ENCODE measurements at places on chromosomes 4 and X.

DNA sequence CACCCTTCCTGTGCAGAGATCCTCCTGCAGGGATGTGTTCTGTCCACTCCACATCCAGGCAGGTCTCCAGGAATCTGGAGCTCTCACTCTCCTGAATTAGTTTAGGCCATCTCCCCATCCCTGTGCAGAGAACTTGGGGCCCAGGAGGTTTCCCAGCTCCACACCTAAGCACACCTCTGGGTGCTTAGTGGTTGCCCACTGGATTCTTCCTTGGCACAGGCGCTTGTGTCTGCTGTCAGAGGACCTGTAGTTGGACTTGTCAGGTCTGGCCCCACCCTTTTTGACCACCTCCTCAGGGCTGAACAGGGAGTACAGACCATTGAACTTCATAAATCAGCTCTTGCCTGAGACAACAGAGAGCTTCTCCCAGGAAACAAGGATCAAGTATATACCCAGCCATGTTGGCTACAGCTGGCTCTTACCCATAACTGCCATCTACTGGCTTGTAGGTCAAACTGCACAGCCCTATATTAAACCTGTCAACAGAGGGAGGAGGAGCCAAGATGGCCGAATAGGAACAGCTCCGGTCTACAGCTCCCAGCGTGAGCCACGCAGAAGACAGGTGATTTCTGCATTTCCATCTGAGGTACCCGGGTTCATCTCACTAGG, 275.5 kb downstream of the PPARGC1A start:
- H3K27me3 ChIP-seq = no peaks in the 10 kb centered on the region
- DNase-seq = no peak
- no peak overlapping the region for H3K4me3 ChIP-seq
- H3K4me1 ChIP-seq = no peaks in the 10 kb centered on the region
- H3K36me3 ChIP-seq = no peaks in the 10 kb centered on the region
- H3K27ac ChIP-seq = no peak overlapping the region

DNA sequence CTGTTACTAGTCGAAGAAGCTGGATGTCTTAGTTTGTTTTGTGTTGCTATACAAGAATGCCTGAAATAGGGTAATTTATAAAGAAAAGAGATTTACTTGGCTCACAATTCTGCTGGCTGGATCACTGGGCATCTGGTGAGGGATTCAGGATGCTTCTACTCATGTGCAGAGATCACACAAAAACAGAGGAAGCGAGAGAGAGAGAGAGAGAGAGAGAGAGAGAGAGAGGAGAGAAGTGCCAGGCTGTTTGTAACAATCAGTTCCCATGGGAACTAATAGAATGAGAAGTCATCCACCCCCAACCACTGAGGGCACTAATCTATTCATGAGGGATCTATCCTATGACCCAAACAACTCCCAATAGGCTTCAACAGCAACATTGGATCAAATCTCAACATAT, 66.2 kb upstream of the FAM9A start:
- H3K36me3 ChIP-seq = no peaks in the 10 kb centered on the region
- H3K4me1 ChIP-seq = peaks cover 8% of the 10 kb centered on the region
- H3K27me3 ChIP-seq = no peaks in the 10 kb centered on the region
- H3K4me3 ChIP-seq = no peak overlapping the region

DNA sequence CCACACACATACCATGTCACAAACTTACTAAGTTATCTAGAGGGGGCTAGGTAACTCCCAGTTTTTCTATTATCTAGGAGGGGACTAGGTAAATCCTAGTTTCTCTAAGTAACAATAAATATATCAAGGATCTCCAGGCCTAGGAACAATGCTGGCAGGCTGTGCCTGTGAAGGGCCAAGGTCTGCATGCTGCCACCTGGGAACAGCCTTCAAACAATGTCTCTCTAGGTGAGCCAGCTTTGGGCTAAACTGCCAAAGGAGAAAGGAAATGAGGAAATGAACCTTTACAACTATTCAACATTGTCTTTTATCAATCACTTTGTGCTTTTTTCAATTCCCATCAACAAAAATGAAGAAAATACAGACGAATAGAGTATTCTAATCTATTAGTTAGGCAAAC, 23.2 kb downstream of the NAF1 start:
- no peak overlapping the region for H3K27ac ChIP-seq
- H3K4me3 ChIP-seq = no peak overlapping the region
- H3K27me3 ChIP-seq = no peaks in the 10 kb centered on the region
- H3K36me3 ChIP-seq = peaks cover 76% of the 10 kb centered on the region
- H3K4me1 ChIP-seq = no peaks in the 10 kb centered on the region

GRCh38 chr4:107255596-107255995, 219.5 kb upstream of the DKK2 start:
- no peaks in the 10 kb centered on the region for H3K27me3 ChIP-seq
- no peak overlapping the region for H3K4me3 ChIP-seq
- H3K27ac ChIP-seq = peak overlapping the region; percentile 13
- H3K4me1 ChIP-seq = peaks cover 17% of the 10 kb centered on the region

DNA sequence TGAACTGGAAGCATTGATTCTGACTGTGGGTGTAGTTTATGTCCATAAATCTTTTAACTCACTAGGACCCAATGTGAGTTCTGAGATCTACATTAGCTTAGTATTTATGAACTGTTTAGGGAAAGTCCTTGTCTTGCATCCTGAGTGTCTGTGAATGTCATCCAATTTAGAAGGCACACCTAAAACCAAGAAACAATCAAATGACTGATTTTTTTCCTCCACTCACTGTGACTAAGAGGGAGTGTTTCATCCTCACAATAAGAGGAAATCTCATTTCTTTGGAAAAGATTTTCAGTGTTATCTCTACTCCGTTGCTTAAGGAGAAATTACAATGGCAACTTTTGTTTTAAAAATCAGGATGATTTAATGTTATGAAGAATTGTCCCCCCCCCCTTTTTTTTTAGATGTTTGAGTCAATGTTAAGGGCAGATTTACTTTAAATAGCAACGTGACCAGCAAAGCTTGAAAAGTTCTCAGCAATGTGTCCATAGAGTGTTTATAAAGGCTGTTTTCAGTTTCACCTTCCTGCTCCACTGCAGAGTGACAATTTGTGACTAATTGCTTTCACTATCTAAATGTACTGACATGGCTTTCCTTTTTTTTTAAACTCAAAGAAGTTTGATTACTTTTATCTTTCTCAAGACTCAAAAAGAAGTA, 173.0 kb downstream of the SPCS3 start:
- no peaks in the 10 kb centered on the region for H3K27me3 ChIP-seq
- no peaks in the 10 kb centered on the region for H3K36me3 ChIP-seq
- H3K27ac ChIP-seq = no peak overlapping the region
- no peak for DNase-seq
- no peak overlapping the region for H3K4me3 ChIP-seq

GRCh38 chr4:115515772-115516171, 402.4 kb upstream of the NDST4 start:
- H3K4me3 ChIP-seq = no peak overlapping the region

DNA sequence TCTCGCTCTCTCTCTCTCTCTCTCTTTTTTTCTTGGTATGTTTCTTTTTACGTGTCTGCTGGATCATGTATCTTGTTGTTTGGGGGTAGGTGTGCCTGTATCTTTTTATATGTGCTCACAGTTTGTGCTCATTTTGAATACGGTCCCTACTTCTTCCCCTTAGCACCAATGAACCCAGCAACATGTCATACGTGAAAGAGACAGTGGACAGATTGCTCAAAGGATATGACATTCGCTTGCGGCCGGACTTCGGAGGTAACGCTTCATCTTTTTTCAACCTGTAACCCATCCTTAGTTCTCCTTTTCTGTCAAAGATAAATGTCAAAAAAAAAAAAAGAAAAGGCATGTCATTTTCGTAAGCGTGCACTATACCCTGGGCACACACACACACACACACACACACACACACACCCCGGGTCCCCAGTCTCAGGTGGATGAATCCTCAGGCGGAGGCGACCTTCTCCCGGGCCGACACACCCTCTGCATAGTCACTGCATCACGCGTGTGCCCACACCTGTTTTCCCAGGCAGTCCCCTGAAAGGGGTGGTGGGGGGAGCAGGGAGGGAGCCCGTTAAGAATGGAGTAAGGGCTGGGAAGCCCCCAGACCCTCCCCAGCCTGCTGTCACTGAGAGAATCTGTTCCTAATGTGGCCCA, 511 bp downstream of the GABRB1 start:
- peak; percentile 22 for DNase-seq
- H3K36me3 ChIP-seq = no peaks in the 10 kb centered on the region
- peaks cover 69% of the 10 kb centered on the region for H3K27me3 ChIP-seq
- no peaks in the 10 kb centered on the region for H3K4me1 ChIP-seq
- H3K27ac ChIP-seq = no peak overlapping the region

- no peak overlapping the region for H3K4me3 ChIP-seq
- H3K27me3 ChIP-seq = no peaks in the 10 kb centered on the region
- no peaks in the 10 kb centered on the region for H3K36me3 ChIP-seq
- no peaks in the 10 kb centered on the region for H3K4me1 ChIP-seq
- H3K27ac ChIP-seq = no peak overlapping the region
These were observed 498.6 kb downstream of the GRXCR1 start for GRCh38 chr4:43391069-43391468.

- no peaks in the 10 kb centered on the region for H3K36me3 ChIP-seq
- no peaks in the 10 kb centered on the region for H3K4me1 ChIP-seq
- no peaks in the 10 kb centered on the region for H3K27me3 ChIP-seq
- no peak overlapping the region for H3K4me3 ChIP-seq
These were observed 323.9 kb upstream of the CXXC4 start for GRCh38 chr4:104818579-104818978.

GRCh38 chr4:83276299-83277040, 8.1 kb downstream of the COQ2 start:
- H3K27me3 ChIP-seq = no peaks in the 10 kb centered on the region
- DNase-seq = no peak
- H3K4me1 ChIP-seq = peaks cover 3% of the 10 kb centered on the region
- H3K27ac ChIP-seq = no peak overlapping the region
- peaks cover 62% of the 10 kb centered on the region for H3K36me3 ChIP-seq

- H3K4me1 ChIP-seq = peaks cover 5% of the 10 kb centered on the region
- H3K27me3 ChIP-seq = no peaks in the 10 kb centered on the region
- H3K36me3 ChIP-seq = no peaks in the 10 kb centered on the region
- H3K27ac ChIP-seq = no peak overlapping the region
- no peak overlapping the region for H3K4me3 ChIP-seq
These were observed 36.0 kb upstream of the STS start for GRCh38 chrX:7111518-7111917.

Measured in RWPE2 (cell line).